ENCODE measurements at places on chromosomes 2 and 18.

- no peak for DNase-seq
Observed at GRCh38 chr2:191122638-191123294, 28.0 kb downstream of the STAT4 start.

DNA sequence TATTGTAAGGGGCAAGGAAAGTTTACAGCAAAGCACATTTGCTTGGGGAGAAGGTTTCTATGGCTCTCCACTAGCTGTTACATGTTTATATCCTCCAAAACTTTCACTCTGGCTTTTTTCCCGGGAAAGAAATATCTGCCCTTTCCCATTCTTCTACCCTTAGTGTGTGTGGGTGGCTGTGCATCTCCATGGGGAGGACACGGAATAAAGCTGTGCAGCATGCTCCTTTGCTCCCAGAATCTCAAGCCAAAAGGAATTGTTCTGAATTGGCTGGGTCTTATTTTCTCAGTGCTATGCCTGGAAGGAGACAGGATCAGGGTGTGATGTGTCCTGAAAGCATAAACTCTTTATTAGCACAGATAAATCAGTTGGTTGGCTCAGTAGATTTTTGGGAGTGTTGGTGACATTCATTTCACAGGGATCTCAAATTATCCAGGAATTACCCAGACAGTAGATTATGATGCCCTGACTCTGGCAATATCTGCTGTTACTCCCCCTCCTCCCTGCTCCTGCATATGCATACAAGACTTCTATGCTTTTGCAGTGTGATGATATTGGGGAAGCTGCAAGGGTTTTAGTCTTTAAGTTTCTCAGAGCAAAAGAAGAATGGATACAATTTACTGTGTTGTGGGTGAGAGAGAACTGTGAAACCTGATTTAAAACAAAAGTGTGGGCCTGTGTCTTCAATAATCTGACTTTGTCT is 63.1 kb downstream of the PARD3B start:
- DNase-seq, result no peak

- DNase-seq, result no peak
Observed at GRCh38 chr18:48987821-48988220, 37.1 kb upstream of the SMAD7 start.

- no peak for DNase-seq
Observed at GRCh38 chr2:173821451-173821850, 143.7 kb downstream of the SP3 start.

- DNase-seq, result peak; percentile 51
Observed at GRCh38 chr2:38581193-38582147, 21.3 kb downstream of the HNRNPLL start.

DNA sequence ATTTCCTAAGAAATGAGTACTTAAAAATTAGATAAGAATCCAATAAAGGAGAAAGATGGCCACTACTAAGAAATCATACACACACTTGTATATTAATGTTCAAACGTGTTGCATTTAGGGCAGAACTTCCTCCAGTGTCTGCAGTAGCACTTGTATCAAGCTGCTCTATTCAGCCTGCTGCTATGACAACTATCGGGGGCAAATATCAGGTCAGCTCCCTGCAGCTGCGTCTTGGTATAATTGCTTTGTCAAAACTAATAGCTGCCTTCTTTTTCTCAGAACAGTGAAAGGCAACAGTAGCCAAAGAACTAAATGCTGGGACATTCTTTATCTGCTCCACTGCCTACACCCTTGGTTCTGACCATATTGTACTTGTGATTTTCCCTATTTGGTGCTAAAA is 300.7 kb downstream of the NOL4 start:
- no peak for DNase-seq

- no peak for DNase-seq
Observed at GRCh38 chr2:37600735-37601134, 70.7 kb downstream of the CDC42EP3 start.

DNA sequence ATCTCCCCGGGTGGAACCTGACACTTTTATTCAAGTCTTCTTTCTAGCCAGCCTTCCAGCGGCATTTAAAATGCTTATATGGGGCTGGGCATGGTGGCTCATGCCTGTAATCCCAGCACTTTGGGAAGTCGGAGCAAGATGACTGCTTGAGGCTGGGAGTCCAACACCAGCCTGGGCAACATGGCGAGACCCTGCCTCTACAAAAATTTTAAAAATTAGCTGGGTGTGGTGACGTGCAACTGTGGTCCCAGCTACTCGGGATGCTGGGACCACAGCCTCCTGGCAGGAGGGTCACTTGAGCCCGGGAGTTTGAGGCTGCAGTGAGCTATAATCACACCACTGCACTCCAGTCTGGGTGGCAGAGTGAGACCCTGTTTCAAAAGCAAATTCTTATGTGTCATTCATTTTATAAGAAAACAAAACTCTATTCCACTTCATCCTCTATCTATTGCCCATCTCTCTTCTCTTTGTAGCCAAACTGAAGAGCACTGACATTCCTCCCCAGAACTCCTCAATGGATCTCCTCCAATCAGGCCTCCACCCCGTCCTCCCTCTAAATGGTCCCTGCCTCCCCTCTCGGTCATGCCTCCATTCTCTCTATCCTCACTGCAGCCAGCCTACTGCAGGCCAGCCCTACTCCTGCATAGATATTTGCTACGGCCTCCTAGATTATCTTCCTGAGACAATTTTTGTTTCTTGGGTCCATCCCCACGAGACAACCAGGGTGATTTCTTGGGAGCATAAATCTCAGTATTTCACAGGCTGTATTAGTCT is 18.0 kb upstream of the RHOB start:
- DNase-seq, result no peak

DNA sequence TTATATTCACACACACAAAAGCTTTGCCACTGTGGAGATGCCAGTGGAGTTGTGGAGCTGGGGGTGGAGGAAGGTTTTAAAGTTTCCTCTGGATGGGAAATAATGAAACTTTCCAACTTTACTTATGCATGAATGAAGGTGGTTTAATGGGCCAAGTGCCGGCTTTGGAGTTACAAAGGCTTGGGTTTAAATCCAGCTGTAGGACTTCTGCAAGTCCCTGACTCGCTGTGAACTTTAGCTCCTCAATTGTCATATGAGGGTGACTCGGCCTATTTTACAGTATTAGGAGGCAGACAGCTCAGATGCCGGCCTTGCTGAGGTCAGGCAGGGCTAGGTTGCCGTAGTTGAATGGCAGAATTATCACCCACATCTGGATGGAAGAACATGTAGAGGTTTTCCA is 415.8 kb upstream of the TRIB2 start:
- no peak for DNase-seq

DNA sequence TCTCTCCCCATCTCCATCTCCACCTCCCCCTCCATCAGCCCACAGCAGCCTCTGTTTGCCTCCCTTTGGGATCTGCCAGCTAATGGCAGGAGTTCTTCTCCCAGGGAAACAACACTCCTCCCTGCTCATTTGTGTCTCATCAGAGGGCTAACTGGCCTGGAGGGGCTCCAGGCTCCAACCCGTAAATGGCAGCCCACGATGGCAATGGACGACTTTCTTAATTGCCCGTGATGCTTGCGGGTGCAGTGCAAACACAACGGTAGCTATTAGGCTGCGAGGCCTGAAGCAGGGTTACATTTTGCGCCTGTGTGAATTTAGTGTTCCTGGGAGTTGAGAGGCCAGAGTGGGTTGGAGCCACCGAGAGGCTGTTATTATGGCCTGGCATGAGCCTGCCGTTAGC is 285.1 kb downstream of the TNS1 start:
- no peak for DNase-seq

- DNase-seq, result no peak
Observed at GRCh38 chr2:60554074-60554645, 706 bp upstream of the BCL11A start.

GRCh38 chr2:166439078-166439477 is 55.0 kb downstream of the SCN7A start:
- no peak for DNase-seq

DNA sequence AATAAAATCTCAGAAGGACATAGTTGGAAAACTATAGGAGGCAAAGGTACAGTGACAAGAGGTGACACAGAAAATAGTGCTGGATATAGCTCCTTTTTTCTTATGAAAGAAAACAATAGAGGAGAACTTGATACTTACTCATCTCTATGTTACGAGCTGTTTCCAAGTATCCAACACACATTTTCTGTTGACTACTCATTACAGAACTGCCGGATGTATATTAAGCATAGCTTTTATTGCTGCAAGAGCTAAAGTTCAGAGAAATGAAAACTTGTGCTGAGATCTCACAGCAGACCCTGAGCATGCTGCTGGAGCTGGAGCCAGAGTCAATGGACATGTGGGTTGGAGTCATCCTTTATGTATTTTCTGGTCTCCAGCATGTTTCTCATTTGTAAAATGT is 210.0 kb upstream of the NT5C1B start:
- DNase-seq, result no peak

- DNase-seq, result no peak
Observed at GRCh38 chr2:60540074-60540473, 13.4 kb downstream of the BCL11A start.

GRCh38 chr2:45018023-45018422 is 8.8 kb upstream of the SIX2 start:
- no peak for DNase-seq

GRCh38 chr2:174981331-174981730 is 23.9 kb downstream of the CHN1 start:
- no peak for DNase-seq

- no peak for DNase-seq
Observed at GRCh38 chr18:61754039-61754583, 138.7 kb downstream of the RNF152 start.

DNA sequence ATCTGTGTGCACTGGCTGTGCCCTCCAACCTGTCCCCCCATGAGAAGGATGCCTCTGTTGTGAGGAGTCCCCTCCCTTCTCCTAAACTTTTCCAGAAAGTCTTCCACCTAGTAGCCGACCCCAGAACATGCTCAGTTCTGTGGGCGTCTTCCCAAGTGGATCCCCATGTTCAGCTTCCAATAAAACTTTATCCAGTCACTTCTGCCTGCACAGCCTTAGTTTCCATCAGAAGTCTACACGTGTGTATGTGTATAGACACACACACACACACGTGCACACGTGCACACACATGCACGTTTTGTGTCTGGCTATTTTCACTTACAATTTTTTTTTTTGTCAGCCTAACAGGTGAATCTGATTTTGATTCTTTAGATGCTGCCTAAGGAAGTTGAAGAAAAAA is 115.1 kb downstream of the RTP5 start:
- no peak for DNase-seq

DNA sequence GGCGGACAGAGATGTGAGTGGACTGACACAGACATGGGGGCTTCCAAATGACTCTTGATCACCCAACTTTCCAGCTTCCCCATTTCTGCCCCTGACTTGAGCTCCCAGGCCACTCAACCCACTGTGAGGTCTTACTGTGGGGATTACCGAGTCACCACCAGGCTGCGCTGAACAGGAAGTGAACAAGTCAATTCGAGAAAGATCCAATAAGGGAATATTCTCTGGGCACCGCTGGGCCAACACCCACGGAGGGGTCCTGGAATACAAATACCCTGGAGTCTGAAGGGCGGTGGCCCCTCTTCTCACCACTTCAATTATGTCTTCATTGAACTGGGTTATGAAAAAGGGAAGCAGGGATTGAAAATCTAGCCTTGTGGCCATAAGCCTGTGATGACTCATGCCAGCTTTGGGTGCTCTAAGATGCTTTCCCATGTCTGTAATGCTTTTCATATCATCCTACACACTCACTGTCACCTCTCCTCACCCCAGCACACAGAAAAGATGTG is 37.7 kb downstream of the BCL11A start:
- DNase-seq, result no peak

GRCh38 chr2:131120815-131121317 is 15.7 kb downstream of the PLEKHB2 start:
- DNase-seq, result no peak

DNA sequence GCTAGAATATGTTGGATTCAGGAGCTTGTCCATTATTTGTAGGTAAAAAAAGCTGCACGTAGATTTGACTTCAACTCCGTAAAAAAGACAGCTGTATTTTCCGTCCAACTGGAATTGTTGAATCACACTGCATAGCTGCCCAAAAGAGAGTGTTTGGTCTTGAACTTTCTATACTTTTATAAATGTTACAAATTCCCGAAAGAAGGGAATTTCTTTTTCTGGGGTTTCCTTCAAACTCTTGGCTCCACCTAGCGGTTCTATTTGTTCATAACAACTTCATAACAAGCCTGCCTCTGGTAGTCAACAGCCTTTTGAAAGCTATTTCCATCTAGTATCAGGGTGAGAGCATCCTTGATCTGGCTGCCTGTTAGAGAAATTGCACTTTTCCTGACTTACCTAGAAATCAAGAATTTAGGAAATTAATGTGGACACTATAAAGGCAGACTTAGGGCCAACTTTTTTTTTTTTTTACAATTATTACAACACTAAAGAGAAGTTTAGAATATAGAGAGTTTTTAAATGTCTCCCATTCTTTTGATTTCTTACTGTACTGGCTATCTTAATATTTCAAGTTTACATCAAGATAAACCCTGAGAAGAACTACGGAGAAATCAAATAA is 48.1 kb downstream of the TMEM185B start:
- DNase-seq, result peak; percentile 50

DNA sequence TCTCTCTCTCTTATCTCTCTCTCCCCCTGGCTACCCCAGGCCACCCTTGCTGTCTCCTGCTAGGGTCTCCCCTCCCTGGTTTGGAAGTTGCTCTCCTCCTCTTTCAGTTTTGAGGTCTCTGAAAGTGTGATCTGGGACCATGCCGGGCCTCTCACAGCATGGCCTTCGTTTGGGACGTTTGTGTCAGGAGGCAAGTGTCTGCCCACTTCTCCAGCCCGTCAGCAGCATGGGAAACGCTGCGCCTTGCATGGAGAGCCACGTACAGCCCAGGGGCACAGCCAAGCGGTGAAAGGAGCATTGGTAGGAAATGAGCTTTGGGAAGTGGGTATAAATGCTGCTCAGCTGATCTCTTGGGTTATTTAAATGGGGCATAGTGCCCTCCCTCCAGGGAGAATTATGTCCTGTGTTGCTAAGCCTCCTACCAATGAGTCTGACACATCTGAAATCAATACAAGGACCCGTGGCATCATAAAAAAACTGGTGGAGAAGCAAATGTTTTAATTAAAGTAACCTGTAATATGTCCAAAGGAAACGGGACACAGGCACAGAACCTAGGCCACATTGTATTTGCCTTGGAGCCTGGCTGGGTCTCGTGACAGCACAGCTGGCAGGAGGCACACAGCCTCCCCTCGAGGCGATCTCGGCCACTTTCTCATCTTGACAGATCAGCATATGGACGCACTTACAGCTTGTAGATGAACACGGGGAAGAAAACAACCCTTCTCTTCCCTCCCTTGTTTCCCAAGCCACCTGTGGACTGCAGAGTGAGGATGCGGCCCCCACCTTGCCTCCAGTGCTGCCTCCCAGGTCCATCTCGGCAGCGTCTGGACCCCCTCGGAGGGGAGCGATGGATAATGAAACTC is 72.7 kb downstream of the SH3RF3 start:
- no peak for DNase-seq

DNA sequence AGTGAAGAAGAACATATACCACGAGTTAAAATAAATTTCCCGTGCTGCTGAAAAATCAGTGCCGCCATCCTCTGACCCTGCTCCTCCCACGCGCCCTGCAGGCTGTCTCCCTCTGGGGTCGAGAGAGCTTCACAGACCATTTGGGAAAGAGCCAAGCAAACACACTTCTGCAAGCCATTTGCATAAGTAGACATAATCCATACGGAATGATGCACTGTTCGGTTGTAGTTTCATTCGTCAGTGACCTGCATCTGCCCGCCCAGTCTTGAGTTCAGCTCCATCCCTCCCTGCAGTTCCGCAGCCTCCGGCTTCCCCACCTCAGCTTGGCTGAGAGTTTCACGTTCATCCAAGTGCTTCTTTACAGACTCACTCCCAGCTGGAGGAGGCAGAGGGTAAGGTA is 69.6 kb downstream of the TRAPPC12 start:
- DNase-seq, result no peak

GRCh38 chr18:23159344-23159743 is 24.1 kb downstream of the CABLES1 start:
- DNase-seq, result no peak
